ENCODE measurements at places on chromosomes 2 and 18.
A peak's percentile ranks its signal among the peaks of the same experiment; 100 is the strongest.

GRCh38 chr2:38092196-38092902 is 16.4 kb upstream of the CYP1B1 start:
- DNase-seq: peak; percentile 93

DNA sequence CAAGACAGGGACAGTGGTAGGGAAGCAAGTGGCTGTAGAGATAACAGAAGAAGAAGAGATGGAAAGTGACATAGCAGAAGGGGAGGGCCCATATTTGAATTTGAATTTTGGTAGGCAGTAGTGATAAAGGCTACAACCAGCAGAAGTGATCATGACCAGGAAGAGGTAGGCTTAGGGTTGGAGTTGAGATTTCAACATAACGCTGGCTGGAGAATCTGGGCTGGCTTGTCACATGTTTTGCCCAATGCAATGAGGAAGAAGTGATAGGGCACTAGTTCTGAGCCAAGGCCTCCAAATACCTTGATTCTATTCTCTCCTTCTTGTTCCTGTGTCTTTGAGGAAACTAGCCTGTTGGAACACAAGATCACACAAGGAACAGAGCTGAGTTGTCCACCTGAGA is 69.4 kb downstream of the SCG2 start:
- no peak for DNase-seq

GRCh38 chr2:54545702-54546450 is 89.7 kb downstream of the SPTBN1 start:
- peak; percentile 37 for DNase-seq

DNA sequence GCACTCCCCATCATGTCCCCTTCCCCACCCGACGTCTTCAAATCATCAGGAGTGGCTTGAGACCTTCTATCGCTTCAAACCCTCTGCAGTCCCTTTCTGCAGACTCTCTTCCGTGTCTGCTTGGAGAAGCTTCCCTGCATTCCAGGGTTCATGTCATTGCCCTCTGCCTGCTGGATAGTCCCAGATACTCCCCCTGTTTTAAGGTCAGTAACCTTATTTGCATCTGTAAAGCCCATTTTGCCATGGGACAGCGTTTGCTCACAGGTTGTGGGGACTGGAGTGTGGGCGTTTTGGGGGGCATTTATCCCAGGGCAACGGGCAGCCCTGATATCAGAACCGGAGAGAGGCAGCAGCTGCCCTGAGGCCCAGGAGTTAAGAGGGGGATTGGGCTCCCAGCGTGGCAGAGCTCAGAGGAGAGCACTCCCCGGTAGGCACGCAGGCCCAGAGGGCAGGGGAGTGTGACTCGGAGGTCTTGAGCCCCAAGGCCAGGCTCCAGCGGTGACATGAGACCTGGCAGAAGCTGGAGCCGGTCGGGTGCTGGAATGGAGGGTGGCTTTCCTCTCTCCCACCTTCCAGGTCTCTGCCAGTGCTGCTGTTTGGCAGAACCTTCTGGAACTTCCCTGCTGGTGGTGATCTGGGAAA is 73.8 kb downstream of the RTP5 start:
- DNase-seq: no peak

DNA sequence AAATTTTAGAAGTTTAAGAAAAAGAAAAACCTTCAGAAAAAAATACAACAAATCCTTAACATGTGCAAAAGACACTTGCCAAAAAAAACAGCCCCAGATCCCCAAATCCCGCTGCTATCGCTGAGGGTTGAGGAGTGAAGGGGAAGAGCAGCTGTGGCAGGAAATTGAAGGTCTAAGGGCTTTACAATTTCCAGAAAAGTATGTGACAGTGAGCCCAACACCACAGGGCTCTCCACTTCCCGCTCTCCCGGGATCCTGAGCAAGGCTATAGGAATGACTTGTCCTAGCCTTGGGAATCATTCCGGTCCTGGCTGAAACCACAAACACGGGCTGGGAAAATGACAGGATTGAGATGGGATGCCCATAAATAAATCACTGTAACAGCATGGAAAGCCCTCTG is 191.4 kb downstream of the TMEM163 start:
- peak; percentile 57 for DNase-seq

GRCh38 chr2:189648846-189649509 is 12.3 kb upstream of the ASNSD1 start:
- peak; percentile 36 for DNase-seq

GRCh38 chr18:6920099-6920955 is 190.8 kb downstream of the ARHGAP28 start:
- peak; percentile 70 for DNase-seq

- DNase-seq: no peak
Observed at GRCh38 chr2:193885419-193885818, 1690.7 kb upstream of the TMEFF2 start.

DNA sequence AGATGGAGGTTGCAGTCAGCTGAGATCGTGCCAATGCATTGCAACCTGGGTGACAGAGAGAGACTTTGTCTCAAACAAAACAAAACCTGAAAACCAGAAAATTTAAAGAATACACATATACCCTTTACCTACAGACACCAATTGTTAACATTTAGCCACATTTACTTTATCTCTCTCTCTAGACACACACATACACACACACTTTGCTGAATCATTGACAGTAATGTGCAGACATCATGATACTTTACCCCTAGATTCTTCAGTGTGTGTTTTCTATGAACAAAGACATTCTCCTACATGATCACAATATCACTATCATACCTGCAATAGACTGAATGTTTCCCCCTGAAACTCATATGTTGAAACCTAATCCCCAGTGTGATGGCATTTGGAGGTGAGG is 10.2 kb upstream of the CFLAR start:
- DNase-seq: no peak

- no peak for DNase-seq
Observed at GRCh38 chr2:182543741-182544525, 117.1 kb upstream of the PDE1A start.

- DNase-seq: peak; percentile 57
Observed at GRCh38 chr2:64212801-64213321, 68.6 kb upstream of the PELI1 start.

GRCh38 chr2:71240794-71241193 is 13.9 kb upstream of the PAIP2B start:
- DNase-seq: no peak

DNA sequence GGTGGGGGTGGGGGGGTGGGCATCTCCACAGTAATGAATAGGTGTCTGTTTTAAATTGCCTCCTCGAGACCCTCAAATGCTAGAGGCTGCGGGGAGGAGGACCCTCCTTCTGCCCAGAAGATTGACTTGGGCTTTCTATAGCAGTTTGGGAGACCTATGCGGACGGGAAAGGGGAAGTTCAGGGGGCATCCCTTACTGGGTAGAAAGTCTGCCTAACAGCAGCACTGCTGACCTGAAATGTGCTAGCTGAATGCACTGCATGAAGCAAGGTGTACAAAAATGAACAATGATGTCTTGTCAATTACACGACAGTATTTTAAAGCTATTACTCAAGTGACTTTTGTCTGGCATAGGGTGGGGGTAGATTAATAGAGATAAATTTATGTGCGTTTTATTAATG is 2.5 kb downstream of the DCC start:
- no peak for DNase-seq

GRCh38 chr2:104772996-104773395 is 80.9 kb upstream of the POU3F3 start:
- DNase-seq: no peak

DNA sequence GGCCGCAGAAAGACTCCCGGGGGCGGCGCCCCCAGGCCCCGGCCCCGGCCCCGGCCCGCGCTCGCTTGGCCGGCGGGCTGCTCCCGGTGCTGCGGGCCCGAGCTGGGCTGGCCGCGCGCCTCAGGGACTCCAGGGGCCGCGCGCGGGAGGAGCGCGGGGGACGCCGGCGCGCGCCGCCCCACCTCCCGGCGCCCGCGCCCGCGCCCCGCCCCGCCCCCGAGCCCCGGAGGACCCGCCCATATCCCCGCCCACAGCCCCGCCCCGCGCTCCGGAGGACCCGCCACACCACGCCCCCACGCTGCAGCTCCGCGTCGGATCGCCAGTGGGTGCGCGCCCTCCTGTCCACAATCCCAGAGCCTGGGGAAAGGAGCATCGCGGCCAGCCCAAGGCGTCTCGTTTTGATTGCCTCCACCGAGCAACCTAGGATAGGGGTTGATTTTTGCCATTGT is at the start of gene PARD6G:
Gene PARD6G, minus strand, starts transcription at position 122 of the 449 bp plus-strand sequence. CDS start 166 bp downstream, outside the sequence.
- peak; percentile 73 for DNase-seq

DNA sequence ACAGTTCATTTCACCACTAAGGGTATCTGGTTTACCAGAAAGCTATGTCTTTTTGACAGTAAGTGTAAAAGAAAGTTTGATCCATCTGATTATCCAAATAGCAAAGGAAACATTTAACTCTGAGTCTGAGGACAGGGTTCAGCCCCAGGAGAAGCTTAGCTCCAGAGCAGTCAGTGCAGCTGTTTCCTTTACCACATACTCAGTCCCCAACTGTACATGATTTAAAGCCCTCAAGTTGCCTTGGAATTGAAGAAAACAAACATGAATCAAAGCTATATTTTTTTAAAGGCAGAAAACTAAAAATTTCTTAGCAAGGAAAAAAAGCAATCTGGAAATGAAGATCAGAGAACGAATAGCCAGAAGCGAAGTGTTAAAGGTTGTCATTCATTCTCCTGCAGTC is 746.0 kb downstream of the METTL4 start:
- DNase-seq: no peak

GRCh38 chr2:182980115-182980514 is 58.1 kb downstream of the NCKAP1 start:
- peak; percentile 29 for DNase-seq

- DNase-seq: no peak
Observed at GRCh38 chr2:56582570-56582969, 398.8 kb downstream of the CCDC85A start.

DNA sequence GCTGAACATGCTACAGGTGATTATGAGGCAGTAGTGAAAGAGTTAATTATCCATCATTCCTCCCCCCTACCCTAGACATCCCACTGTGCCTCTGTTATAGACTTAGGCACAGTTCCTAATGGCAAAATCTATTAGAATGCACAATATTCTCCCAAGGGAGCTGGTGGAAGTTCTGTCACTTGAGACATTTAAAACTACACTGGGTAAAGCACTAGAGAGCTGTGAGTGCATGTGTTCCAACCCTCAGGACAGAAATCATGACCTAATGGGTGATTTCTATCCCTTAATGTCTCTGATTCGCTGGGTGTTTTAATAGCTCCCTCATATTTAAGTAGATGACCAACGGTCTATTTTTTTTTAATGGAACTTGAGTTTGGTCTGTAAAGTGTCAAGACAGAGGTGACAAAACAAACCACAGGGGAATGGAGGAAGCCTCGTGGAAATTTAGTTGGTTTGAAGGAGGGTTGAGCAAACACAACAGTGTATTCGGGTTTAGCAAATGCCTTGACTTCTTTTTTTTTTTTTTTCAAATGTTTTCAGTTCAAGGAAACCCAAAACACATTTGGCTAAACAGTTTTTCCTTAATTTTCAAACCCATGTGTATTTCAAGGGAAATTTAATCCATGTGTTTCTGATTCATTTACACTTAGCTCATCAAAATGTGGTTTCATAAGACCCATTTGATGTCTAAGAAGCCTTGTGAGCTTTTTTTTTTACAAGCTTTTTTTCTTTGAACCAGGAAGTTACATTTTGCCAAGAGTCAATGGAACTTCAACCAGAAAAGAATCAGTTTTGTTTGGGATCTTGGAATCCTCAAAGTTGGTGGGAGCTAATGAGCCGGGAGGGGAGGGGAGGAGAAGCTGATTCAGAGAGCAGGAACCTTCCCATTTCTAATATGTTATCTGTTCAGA is 665.1 kb upstream of the ZEB2 start:
- peak; percentile 77 for DNase-seq

DNA sequence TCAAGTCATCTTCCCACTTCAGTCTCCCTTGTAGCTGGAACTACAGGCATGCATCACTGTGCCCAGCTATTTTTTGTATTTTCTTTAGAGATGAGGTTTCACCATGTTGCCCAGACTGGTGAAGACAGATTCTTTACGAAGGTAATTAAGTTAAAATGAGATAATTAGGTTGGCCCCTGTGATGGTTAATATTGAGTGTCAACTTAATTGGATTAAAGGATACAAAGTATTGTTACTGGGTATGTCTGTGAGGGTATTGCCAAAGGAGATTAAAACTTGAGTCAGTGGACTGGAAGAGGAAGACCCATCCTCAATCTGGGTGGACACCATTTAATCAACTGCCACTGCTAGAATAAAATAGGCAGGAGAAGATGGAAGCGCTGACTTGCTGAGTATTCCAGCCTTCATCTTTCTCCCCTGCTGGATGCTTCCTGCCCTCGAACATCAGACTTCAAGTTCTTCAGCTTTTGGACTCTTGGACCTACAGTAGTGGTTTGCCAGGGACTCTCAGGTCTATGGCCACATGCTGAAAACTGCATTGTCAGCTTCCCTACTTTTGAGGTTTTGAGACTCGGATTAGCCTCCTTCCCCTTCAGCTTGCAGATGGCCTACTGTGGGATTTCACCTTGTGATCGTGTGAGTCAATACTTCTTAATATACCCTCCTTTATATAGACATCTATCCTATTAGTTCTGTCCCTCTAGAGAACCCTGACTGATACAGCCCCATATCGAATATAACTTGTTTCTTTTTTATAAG is 269.1 kb downstream of the TMX3 start:
- DNase-seq: no peak

- no peak for DNase-seq
Observed at GRCh38 chr2:100554798-100555407, 7.9 kb upstream of the PDCL3 start.

GRCh38 chr2:79210274-79210917 is 50.8 kb upstream of the REG3A start:
- no peak for DNase-seq

- no peak for DNase-seq
Observed at GRCh38 chr18:6626457-6626856, 103.1 kb upstream of the ARHGAP28 start.

- no peak for DNase-seq
Observed at GRCh38 chr2:10363861-10364610, 61.3 kb downstream of the HPCAL1 start.

DNA sequence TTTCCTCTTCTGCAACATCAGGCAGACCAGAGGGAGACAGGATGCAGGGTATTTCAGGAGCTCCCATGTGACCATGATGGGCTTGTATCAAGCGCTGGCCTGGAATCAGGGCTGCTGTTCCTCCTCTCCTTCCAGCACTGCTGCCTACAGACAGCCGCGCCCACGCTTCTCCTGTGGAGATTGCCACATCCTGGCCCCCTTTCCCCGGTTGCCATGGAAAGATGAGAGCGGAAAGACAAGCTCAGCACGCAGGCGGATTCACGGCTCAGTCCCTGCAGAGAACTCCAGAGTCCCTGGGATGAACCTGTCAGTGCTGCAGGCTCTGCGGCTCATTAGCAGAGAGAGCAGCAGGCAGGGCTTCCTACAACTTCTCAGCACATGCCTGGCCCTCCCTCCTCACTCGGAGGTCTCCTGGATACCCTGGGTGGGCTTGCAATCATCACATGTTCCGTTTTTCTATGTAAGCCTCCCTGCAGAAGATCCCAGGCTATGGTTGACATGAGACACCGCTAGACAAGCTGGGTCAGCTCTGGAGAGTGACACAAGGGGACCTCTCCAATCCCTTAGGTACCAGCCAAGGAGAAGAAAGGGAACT is 497.8 kb upstream of the MYT1L start:
- no peak for DNase-seq

- peak; percentile 30 for DNase-seq
Observed at GRCh38 chr2:145682546-145683157, 1162.7 kb upstream of the ZEB2 start.

Data from fibroblast of skin of right biceps (primary cell).